ENCODE measurements at places on chromosomes 1 and 21.

DNA sequence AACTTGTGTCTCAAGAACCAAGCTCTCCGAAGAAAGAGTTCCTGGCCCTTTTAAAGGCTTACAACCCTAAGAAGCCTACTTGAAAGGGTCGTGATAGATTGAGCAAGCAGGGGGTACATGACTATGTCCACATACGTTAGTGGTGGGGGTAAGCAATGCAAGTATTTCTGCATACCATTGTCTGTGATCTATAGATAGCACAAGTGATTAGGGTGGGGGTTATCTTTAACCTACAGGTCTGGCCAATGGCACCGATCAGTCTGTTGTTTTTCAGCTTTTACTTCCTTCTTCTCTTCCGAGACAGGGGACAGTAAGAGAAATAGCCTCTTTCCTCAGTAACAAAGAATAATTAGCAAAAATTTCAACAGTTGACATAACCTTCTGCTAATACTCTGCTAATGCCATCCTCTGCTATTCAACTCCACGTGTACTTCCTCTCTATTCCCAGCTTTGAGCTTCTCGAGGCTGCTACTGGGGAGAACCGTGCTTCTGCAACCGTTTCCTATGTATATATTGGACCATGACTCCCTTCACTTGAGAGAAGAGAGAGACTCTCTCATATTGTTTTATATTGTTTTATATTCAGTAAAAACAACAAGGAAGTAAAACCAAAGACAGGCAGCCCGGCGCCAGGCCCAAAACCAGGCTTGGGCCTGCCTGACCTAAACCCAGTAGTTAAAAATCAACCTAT is 727.7 kb upstream of the NCAM2 start:
- DNase-seq, result no peak

- DNase-seq, result no peak
These were observed 1.4 kb upstream of the MIA3 start for GRCh38 chr1:222616525-222616924.

DNA sequence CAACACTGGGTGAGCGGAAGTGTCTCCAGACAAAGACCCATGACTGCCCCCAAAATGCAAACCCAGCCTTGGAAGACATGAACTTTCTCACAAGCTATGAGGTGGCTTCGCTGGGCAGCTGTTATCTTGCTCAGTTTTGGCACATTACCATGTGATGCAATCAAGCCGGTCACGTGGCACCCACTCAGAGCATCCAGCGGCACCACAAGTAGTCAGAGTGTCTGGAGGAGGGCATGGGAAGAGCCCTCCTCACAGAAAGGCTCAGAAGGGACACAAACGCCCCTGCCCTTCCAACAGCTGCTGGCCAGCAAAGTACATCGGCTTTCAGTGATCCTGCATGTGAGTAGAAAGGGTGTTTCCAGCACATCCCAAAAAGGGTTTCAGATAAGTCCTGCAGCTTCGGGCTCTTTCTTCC is 145.5 kb upstream of the IRF2BP2 start:
- no peak for DNase-seq

DNA sequence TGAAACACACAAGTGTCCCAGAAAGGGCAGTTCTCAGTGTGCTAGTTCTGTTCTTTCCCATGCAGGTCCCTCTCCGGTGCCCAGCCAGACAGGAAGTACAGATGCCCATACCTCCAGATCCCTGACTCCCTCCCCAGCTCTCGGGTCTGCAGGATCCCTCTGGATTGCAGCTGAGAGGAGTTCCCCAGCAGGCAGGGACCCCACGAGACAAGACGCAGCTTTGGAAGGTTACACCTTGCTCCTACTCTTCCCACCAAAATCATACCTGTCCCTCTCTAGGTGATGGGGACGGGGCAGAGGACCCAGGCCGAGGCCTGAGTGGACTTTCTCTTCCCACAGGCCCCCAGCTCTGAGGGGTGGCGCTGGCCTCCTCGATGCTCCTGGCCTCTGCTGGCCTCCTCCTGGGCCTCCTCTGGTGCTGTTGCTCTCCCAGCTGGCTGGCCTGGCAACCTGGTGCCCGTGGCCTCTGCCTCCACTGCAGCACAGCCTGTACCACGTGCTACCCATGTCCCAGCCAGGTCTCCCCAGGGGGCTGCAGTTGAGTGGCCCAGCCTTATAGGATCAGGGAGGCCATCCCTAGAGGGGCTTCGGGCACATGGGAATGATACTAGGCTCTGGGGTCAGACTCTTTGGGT is 9.4 kb downstream of the LDLRAD2 start:
- no peak for DNase-seq

DNA sequence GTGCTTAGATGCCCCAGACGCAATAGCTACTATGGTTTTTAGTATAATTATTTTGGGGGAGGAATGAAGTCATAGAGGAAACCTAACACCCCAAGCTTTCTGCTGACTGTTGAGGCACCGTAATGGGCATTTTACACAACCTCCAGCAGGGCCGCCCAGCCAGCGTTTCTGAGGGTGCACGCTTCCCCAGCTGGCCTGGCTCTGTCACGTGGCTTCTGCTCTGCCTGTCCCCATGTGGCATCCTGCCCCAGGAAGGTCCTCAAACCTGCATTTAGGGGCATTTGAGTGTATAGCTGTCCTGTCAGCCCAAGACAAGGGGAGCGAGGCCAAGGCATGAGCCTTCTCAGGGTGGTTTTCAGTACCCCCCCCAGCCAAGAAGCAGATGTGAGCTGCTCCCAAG is 10.4 kb upstream of the NEK2 start:
- DNase-seq, result no peak

DNA sequence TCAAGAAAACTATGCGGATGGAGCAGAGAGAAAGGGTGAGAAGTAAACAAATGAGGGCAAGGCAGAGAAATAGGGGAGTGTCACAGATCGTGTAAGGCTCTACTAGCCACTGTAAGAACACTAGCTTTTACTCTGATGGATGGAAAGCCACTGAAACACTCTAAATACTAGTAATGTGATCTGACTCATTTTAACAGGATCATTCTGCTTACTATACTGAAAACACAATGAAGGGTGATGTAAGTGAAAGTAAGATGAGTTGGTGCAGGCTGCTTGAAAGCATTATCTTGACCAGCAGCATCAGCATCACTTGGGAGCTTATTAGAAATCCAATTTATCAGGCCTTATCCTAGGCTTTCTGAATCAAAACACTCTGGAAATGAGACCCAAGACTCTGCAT is 32.7 kb downstream of the TUT4 start:
- no peak for DNase-seq

Data from stimulated activated CD4-positive, alpha-beta T cell treated with anti-CD3 and anti-CD28 coated beads, Interleukin-2, amount 100 ng/mL, for 24 hours (primary cell).